Heart right ventricle (tissue), 16 donors: ENCODE measurements at places on chromosomes 7 and 10. TPM values are rescaled to one million over a fixed set of nuclear protein-coding genes. Genes with fewer than 3 reads are reported as not detected.

Gene PTEN
- 53.9 TPM for total RNA-seq

DNA sequence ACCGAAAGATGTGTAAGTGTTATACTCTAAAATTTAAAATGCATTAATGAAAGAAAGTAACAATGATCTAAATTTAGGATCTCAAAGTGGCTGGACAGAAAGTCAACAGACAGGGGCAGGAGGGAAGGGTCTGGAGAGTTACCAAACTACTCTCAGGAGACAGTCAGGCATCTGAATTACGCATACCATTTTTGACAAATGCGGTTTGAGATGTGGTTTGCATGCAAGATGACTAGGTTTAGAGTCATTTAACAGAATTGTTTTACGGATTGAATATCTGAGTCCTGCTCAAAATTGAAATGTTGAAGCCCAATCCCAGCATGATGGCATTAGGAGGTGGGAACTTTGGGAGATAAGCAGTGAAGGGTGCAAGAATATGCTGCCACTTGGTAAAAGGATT is 314.1 kb downstream of the WDR11 start:
- no peak for DNase-seq
- H3K27me3 ChIP-seq, result no peaks in the 10 kb centered on the region
- H3K4me1 ChIP-seq, result no peaks in the 10 kb centered on the region

Gene LIPJ
- not detected for total RNA-seq

Gene CDK14
- total RNA-seq, result 29.1 TPM

GRCh38 chr10:51789118-51789517 is 89.7 kb upstream of the CSTF2T start:
- no peaks in the 10 kb centered on the region for H3K36me3 ChIP-seq
- H3K27ac ChIP-seq, result no peak overlapping the region
- no peaks in the 10 kb centered on the region for H3K27me3 ChIP-seq
- no peak for DNase-seq
- H3K4me3 ChIP-seq, result no peak overlapping the region

GRCh38 chr7:1320616-1321240 is 88.1 kb downstream of the UNCX start:
- no peak overlapping the region for H3K27ac ChIP-seq
- no peaks in the 10 kb centered on the region for H3K4me1 ChIP-seq
- peaks cover 61% of the 10 kb centered on the region for H3K27me3 ChIP-seq
- H3K36me3 ChIP-seq, result no peaks in the 10 kb centered on the region
- DNase-seq, result no peak
